IPS DF 6.9 (cell line): ENCODE measurements at places on chromosomes 3 and 15.

- DNase-seq: no peak
Observed at GRCh38 chr3:51813539-51813938, 34.5 kb upstream of the IQCF6 start.

GRCh38 chr3:196127308-196128040 is 45.6 kb upstream of the TFRC start:
- DNase-seq: no peak

GRCh38 chr15:70318594-70319465 is 221.1 kb upstream of the TLE3 start:
- no peak for DNase-seq

GRCh38 chr3:195907934-195908693 is at the start of gene TNK2:
Gene TNK2 (minus strand): TSS chr3:195908551. CDS start chr3:195888588, 19,963 bp downstream.
- DNase-seq: no peak

GRCh38 chr15:27064080-27064479 is 93.1 kb downstream of the GABRG3 start:
- DNase-seq: no peak

- DNase-seq: no peak
Observed at GRCh38 chr3:46433841-46434240, 26.8 kb downstream of the CCRL2 start.

GRCh38 chr15:61037031-61037430 is 192.1 kb downstream of the RORA start:
- DNase-seq: no peak

GRCh38 chr3:42032693-42033349 is 58.3 kb upstream of the TRAK1 start:
- DNase-seq: no peak

DNA sequence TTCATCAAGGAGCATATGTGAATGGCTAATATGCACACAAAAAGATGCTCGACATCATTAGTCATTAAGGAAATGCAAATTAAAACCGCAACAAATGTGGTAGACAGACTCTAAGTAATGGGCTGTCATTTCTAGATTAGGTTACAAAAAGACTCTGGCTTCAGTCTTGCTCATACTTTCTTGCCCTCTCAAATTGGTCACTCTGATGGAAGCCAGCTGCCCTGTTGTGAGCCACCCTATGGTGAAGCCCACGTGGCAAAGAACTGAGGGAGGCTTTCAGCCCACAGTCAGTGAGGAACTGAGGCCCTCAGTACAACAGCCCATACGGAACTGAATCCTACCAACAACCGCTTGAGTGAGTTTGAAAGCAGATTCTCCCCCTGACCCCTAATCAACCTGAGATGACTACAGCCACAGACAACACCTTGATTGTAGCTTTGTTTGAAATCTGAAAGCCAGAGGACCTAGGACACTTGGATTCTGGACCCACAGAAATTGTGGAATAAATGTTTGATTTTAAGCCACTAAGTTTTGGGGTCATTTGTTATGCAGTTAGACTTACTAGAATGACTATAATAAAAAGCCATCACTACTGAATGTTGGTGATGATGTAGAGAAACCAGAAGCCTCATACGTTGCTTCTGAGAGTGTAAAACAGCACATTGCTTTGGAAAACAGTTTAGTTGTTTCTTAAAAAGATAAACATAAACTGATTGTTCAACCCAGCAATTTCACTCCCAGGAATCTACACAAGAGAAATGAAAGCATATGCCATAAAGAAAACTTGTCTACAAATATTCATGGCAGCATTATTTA is 45.7 kb downstream of the EHHADH start:
- DNase-seq: no peak

GRCh38 chr3:71726146-71726545 is 944 bp upstream of the EIF4E3 start:
- DNase-seq: no peak
